ENCODE measurements at places on chromosomes 12 and 14.
A peak's percentile ranks its signal among the peaks of the same experiment; 100 is the strongest.

- peak; percentile 58 for DNase-seq
Measured at GRCh38 chr12:13816394-13816793, 165.0 kb downstream of the GRIN2B start.

DNA sequence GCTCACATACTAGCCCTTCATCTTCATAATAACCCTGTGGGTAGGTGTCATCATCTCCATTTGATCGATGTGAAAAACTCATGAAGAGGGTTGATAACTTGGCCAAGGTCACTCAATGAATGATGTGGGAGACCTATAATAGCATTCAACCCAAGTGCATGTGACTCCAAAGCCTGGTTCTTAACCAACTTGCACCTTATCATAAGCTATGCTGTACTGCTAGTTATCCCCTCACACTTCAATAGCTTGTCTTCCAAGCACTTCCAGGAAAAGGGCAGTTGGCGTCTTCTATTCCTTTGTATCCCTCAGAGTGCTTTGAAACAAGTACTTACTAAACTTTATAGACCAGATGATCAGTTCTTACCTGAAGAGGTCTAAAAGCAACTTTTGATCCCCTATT is 15.2 kb downstream of the VIPAS39 start:
- no peak for DNase-seq

- DNase-seq = no peak
Measured at GRCh38 chr12:62898526-62898925, 36.4 kb downstream of the PPM1H start.

- DNase-seq = no peak
Measured at GRCh38 chr12:12247584-12247983, 19.3 kb downstream of the LRP6 start.

DNA sequence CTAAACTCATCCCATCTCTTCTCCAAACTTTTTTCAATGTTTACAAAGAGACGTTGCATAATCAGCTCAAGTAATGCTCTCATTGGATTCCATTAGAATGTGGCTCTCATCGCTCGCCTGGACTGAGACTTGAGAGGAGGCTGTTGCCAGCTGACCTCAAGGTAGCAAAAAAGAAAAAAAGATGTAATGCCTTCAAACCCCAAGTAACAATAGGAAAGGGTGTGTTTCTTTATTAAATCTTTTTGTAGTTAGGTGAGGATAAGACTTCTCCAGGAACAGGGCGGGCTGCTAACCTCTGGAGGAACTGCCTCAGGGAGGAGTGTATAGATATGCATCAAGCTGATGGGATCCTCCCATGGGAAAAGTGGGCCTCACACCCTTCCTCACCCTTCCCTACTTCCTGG is 956 bp upstream of the PTHLH start:
- DNase-seq = no peak

DNA sequence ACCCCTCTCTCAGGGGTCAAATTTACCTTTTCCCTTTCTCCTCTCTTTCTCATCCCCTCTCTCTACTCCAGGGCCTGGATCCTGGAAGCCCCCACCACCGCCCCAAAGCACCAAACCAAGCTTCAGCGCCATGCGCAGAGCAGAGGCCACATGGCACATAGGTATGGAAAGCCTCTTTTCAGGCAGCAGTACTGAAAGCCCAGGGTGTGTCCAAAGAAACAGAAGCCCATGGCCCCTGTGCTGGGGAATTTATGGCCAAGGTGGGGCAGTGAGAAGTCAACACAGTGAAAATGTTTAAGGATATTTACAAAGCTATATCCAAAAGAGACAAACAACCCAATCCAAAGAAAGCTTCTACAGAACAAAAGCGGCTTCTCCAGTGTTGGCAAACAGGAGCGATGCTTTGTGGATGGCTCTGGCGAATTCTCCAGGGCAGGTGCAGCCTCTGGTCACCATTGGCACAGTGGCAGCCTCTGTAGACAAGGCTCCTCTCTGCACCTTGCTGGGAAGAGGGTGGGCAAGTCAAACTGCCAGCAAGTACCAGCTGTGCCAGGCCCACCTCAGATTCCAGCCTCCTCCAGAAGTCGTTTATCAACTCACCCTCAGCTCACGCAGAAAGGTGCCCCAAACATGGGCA is 4.7 kb upstream of the CPNE6 start:
- no peak for DNase-seq
